ENCODE measurements at places on chromosomes 16 and 17. TPM values are rescaled to one million over a fixed set of nuclear protein-coding genes. Genes with fewer than 3 reads are reported as not detected.

DNA sequence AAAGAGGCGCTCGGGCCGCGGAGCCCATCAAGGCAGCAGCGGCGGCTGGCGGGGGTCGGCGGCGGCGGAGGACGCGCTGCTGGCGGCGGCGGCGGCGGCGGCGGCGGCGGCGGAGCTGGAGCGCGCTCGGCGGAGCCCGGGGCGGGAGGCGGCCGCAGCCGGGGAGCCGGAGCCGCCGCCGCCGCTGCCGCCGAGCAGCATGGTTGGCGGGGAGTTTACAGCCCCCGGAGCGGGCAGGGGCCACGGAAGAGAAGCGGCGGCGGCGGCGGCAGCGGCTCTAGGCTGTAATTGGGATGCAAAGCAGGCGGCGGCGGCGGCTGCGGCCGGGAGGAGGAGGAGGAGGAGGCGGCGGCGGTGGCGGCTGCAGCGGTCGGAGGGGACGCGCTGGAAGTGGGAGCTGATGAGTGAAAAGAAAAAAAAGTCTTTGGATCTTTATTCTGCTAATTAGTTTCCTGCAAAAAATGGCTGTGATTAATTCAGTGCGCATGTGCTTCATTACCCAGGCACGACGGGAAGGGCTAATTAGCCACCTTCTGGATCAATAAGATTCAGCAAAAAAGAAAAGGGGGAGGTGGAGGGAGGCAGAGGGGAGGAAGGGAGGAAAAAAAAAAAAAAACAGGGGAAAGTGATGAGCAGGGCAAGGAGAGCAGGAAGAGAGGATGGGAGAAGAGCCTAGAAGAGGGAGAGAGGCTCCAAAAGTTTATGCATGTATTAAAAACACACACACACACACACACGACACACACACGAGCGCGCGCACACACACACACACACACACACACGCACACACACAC is 10.9 kb upstream of the ZFHX3 start:
- no peak for DNase-seq

The CCL4L2 gene
- total RNA-seq: not detected

DNA sequence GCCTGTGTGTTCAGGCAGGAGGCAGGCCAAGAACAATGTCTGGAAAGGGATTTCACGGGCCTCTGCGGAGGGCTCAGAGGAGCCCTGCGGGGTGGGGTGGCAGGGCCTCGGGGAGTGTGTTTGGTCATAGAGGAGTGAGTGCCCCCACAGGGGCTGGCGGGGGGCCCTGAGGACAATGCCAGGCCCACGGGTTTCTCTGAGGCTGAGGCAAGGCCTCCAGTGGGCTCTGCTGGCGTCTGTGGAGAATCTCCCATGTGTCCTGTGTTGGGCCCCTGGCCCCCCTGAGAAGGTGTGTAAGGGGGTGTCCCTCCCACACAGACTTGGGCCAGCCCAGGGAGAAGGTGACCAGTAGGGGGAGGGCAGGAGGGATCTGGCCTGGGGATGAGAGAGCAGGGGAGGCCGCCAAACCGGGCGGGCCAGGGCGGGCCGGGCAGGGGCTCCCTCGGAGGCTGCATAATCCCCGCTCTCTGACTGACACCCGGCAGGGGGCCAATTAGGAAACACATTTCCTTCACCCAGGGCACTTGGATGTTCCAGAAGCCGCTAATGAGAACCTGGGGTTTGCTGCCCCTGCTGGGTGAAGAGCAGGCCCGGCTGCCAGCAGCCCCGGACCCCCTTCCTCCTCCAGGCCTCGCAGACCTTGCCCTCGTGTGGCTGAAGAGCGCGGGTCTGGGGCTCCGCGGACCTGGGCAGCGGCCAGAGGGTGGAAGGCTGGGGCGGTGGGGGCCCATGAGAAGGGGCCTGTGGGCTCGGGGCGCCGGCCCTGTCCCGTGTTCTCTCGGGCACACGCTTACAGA is 204.2 kb downstream of the NTN1 start:
- no peak for DNase-seq

The ACE gene
- 31.3 TPM for total RNA-seq

DNA sequence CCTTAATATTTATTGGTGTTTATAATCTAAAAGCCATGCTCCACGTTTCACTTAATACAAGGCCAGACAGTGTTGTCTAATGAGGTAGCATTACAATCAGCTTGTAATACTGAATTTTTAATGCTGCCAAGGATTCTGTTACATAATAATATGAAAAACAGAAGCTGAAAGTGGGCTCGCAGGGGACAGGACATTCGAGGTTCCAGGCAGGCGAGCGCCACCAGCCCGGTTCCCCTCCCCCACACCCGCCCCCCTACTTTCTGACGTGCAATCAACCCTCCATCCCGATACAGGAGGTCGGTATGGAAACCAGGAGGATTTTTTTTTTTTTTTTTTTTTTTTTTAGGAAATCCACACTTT is 6.2 kb upstream of the ZFHX3 start:
- no peak for DNase-seq

- no peak for DNase-seq
These were observed 21.6 kb upstream of the SMPD3 start for GRCh38 chr16:68469796-68470460.

GRCh38 chr16:1818873-1819525 is 7.6 kb downstream of the HAGH start:
- DNase-seq: no peak

GRCh38 chr16:3980253-3981111 is 100.0 kb upstream of the CREBBP start:
- DNase-seq: no peak

- DNase-seq: no peak
These were observed 755 bp upstream of the TUFM start for GRCh38 chr16:28846933-28847273.

- no peak for DNase-seq
These were observed 495.6 kb upstream of the HSBP1 start for GRCh38 chr16:83312015-83312717.

The CMTM4 gene
- 167 TPM for total RNA-seq

- DNase-seq: no peak
These were observed 157.2 kb downstream of the RAB11FIP4 start for GRCh38 chr17:31548709-31549108.

The SLFN14 gene
- not detected for total RNA-seq

GRCh38 chr17:72514321-72514861 is 393.6 kb downstream of the SOX9 start:
- DNase-seq: no peak

The CCL3 gene
- total RNA-seq: 1.1 TPM

- peak; percentile 91 for DNase-seq
These were observed 792 bp upstream of the RAC3 start for GRCh38 chr17:82030470-82031302.

- DNase-seq: peak; percentile 93
These were observed 7.0 kb downstream of the KRT14 start for GRCh38 chr17:41579484-41580243.

DNA sequence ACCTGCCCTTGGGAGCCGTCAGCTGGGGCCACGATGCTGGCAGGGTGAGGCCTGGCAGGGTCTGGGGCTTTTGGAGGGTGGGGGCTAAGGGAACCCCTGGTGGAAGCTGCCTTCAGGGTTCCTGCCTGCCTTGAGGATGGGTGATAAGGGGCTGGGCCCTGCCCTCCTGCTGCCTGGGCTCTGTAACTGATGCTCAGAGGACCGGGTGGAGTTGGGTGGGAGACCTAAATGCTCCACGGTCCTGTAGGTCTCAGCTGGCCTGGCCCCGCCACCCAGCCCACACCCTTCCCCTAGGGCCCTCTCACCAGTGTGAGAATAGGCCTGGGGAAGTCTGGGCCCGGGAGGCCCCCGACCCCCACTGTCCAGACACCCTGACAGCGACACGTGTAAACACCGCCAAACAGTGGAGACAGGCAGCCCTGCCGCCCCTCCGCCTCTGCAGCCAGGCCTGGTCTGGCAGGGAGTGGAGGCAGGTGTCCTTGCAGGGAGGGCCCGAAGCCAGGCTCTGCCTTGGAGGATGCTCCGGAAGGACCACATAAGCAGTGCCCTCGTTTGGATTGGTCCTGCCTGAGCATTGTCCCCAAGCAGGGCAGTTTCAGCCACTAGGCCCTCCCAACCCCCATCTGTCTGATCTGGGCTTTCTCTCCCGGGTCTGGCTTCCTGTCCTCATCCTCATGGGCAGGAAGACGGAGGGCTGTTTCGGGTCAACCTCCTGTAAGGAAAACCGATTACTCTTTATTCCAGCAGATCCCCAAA is 6.5 kb upstream of the BAHCC1 start:
- DNase-seq: no peak

- no peak for DNase-seq
These were observed 18.3 kb downstream of the RND2 start for GRCh38 chr17:43043307-43043706.

DNA sequence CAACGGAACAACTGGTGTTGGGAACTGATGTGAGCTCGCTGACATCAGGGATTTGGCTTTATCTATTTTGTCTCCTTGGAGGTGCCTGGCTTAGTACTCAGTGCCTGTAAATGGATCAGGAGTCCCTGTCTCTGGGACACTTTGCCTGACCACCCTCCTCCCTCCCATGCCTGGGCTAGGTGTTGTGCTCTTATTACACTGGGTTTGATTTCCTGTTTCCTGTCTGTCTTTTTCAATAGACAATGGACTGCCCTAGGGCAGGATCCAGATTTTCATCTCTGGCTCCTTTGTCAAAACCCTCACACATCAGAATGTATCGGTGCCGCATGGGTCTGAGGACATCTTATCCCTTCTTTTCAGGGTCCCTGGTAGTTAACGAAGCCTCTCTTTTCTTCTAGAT is 223.6 kb upstream of the ASIC2 start:
- no peak for DNase-seq

The ADAD2 gene
- not detected for total RNA-seq

The SOX15 gene
- total RNA-seq: not detected

The PPL gene
- 28.8 TPM for total RNA-seq

The VAC14 gene
- 88.3 TPM for total RNA-seq

DNA sequence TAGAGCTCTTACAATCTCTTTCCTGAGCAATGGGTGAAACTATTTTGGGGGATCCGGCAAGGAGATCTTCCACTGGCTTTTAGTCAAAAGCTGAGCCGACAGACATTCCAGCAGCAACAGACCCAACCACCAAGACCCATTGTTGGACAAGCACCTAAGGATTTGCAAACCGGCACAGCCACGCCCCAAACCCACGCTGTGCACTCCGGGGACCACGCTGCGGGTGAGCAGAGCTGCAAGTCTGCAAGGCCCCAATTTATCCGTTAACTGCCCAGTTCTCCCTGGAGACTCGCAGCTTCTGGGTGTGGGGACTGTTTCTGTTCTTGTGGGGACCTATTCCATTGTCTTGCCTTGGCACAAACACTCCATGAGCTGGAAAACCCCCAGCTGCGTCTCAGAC is 45.9 kb downstream of the C16orf95 start:
- no peak for DNase-seq

The LGALS9B gene
- 6.7 TPM for total RNA-seq

DNA sequence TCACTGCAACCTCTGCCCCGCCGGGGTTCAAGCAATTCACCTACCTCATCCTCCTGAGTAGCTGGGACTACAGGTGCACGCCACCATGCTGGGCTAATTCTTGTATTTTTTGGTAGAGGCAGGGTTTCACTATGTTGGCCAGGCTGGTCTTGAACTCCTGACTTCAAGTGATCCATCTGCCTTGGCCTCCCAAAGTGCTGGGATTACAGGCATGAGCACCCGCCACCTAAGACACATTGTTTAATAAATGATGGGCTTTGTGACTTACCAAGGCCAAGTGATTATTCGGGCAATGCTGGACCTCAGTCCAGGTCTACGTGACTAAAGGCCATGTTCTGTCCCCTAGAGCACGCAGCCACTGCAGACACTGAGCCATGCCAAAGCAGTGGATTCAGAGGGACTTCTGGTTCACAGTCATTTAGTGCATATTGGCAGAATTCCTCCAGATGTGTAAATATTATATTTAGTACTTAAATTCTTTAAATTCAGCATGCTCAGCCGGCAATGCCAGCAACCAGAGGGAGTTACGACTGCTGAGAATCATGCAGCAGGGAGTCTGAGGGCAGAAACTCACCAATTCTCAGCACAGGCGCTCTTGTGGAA is 4.8 kb upstream of the ERCC4 start:
- DNase-seq: no peak

DNA sequence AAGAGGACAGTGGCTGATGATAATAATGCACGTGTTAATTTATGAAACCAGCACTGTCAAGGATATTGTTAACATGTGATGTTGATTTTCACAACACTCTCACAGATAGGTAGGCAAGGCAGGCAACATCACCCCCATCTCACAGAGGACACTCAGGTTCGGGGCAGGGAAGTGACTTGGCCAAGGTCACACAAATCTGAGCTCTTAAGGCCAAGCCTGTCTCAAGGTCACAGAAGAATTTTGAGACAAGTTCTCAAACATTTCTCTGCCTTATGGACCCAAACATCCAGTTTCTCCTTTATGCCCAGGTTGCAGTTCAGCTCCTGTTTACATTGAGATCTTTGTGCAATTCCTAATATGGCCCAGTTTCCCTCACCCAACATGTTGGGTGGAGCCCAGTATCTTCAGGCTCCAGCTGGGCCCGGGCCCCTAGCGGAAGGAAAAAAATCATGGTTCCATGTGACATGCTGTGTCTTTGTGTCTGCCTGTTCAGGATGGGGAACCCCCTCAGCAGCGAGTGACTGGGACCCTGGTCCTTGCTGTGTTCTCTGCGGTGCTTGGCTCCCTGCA is 1.3 kb downstream of the SLC2A4 start:
- no peak for DNase-seq

Data from transverse colon (tissue), 4 donors.